ENCODE measurements at places on chromosomes 12 and 14.

DNA sequence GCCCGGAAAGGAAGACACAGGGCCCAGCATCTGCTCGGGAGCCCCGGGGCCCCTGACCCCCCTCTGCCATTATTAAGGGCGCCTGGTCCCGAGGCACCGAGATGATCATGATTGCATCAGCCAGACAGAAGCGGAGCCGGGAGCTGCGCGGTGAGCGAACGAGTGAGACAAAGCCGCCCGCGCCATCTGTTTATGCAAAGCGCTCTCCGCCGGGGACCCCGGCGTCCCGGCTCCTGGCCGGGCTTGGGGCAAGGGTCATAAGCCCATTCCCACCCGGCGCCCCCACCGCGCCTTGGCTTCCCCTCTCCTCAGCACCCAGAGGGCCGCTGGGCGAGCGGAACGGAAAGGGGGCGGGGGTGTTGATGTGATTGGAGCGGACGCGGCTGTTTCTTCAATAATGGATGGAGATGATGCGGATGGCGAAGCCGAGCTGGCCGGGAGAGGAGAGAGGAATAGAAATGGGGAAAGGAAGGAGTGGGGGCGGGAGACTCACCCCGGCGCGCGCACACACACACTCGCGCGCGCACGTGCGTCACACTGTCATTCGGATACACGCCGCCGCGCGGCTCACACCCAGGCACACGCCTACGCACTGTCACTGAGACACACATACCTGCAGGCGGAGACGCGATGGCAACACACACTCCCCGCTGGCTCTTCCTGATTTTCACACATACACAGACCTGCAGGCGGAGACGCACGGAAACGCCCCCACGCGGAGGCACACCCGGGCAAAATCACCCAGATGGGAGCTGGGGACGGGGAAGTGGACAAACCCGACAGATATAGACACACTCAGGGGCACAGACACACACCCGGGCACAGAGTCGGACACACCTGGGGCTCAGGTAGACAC lies 10.7 kb downstream of the STAC3 start:
- DNase-seq = peak; percentile 63

GRCh38 chr14:83707056-83707455 lies 1822.9 kb upstream of the FLRT2 start:
- DNase-seq = no peak

- DNase-seq = no peak
Observed at GRCh38 chr12:22527999-22528398, 16.3 kb downstream of the C2CD5 start.

DNA sequence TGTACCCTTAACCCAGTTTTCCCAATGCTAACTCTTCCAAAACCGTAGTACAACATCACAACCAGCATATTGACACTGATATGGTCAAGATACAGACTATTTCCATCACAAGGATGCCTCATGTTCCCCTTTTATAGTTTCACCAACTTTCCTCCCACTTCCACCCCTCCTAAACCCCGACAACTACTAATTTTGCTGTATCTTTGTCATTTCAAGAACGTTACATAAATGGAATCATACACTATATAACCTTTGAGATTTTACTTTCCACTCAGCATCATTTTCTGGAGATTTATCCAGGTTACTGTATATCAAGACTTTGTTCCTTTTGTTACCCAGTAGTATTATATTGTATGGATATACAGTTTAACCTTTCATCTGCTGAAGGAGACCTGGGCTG lies 88.9 kb downstream of the MED13L start:
- no peak for DNase-seq

- DNase-seq = no peak
Observed at GRCh38 chr14:99554757-99555531, 49.1 kb downstream of the CCDC85C start.

GRCh38 chr12:105467710-105468366 lies 137.3 kb downstream of the C12orf75 start:
- DNase-seq = no peak

GRCh38 chr14:99806836-99807235 lies 13.6 kb downstream of the EML1 start:
- no peak for DNase-seq

DNA sequence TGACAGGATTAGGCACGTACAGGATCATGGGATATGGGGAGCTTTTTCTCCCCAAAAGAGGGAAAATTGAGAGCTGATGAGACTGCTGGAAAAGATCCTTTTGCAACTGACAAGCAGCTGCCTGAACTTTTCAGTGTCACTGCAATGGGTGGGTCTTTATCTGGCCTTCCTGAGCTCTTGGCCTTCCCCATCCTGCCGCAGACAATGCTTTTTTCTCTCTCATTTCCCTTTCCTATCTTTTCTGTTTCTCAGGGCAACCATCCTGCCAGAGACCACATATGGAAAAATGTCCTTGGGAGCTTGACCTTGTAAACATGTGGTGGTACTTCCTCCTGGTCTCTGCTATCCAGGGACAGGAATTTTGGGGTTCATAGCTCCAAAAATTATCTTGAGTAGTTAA lies 75.8 kb downstream of the CALM1 start:
- no peak for DNase-seq

GRCh38 chr12:108265505-108265904 lies 73.6 kb downstream of the CMKLR1 start:
- DNase-seq = no peak

DNA sequence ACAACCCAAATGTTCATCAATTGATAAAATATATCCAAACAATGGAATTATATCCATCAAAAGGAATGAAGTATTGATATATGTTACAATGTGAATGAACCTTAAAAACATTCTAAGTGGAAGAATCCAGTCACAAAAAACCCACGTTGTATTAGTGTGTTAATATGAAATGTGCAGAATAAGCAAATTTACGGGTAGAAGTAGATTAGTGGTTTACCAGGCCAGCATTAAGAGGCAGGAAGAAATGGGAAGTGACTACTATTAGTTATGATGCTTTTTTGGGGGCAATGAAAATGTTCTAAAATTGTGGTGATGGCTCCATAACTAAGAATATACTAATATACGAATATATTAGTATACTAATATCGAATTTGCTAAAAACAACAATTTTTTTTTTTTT lies 1.5 kb downstream of the COX16 start:
- DNase-seq = no peak

- DNase-seq = peak; percentile 71
Observed at GRCh38 chr14:31207755-31208545, at the start of gene HECTD1. Gene HECTD1 (minus strand): TSS chr14:31207793. CDS start chr14:31205936, 1,857 bp downstream.

DNA sequence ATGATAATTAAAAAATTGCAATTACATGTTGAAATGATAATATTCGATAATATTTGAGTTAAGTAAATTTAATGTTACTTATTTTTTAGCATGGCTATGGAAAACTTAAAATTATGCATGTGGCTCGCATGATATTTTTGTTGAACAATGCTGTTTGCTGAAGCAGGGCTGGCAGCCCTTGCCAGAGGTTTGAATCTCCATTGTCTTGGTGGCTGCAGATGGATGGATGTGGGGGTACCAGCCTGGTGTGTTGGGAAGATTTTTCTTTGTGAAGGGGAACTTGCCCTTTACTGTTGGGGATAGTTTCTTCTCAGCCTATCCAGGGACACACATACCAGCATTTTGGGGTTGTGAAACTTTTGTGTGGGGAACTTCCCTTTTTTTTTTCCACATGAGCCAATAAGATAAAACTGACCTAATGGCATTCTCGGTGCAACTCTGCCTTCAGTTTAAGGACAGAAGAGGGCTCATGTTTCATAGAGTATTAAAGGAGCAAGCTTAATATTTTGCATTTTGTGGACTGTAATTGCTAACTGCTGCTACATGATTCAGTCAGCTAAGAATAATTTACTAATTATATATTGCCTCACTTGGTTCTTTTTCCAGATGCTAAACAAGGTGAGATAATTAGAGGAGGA lies 8.8 kb downstream of the RASSF3 start:
- peak; percentile 93 for DNase-seq

- DNase-seq = no peak
Observed at GRCh38 chr14:54936816-54937215, 34.2 kb upstream of the GCH1 start.

- no peak for DNase-seq
Observed at GRCh38 chr14:80607430-80608190, 333.9 kb downstream of the CEP128 start.

GRCh38 chr12:52086366-52086765 lies 6.9 kb downstream of the SMIM41 start:
- DNase-seq = no peak

GRCh38 chr12:23585782-23586163 lies 363.7 kb downstream of the SOX5 start:
- DNase-seq = no peak

DNA sequence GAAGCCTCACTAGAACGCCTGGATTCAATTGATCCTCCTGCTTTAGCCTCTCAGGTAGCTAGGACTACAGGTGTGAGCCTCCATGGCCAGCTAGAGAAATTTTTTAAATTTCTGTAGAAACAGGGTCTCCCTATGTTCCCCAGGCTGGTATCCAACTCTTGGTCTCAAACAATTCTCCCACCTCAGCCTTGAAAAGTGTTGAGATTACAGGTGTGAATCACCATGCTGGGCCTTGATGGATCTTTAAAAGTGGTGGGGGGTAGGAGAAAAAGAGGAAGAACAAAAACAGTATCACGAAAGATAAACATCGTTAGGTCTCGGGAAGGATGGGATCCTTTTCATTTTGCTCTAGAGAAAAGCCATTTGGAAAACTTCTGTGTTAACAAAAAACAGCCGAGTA lies 4.5 kb downstream of the GYS2 start:
- no peak for DNase-seq

DNA sequence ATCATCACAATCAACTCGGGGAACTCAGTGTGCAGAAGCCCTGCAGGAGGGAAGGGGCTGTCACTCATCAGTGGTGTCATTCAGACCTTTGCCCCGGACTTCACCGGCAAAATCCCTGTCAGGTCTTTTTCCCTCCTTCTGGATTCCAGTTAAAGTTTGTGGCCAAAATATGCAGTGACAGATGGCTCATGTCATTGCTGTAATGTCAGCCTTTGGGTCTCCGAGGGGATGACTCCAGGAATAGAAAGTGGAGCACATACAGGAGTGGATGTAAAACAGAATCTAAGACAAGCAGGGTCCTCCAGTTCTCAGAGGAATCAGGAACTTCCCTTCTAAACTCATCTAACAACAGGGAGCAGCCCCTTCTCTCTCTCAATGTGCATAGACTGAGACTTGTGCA lies 130.3 kb upstream of the RASSF8 start:
- no peak for DNase-seq

DNA sequence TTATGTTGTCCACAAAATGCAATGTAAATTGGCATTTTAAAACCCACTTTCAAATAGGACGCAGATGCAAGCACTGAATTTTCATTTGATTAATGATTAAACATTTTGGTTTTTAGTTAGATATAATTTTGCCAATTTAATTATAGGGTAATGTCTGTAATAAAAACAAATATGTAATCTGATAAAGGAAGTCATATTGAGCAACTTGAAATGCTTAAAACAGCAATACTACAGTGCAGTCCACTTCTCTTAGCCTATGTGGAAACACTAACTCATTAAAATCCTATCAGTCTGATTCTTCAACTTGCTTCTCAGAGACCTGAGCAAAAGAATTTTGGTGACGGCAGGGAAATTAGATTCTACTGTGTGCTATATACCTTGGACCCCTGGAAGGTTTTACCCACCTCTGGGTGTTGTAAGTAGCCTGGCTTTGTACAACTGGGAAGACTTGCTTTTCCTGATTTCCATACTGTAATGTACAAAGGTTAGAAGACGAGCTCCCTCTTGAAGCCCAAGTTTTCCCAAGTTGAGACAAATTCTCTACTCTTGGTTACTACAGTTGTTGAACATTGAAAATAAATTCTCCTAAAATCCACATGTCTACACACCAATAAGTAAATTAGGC lies 4.1 kb downstream of the TRHDE start:
- no peak for DNase-seq

GRCh38 chr12:7093486-7093885 lies 1.2 kb upstream of the C1R start:
- no peak for DNase-seq

- DNase-seq = no peak
Observed at GRCh38 chr14:54919330-54919729, 16.7 kb upstream of the GCH1 start.

DNA sequence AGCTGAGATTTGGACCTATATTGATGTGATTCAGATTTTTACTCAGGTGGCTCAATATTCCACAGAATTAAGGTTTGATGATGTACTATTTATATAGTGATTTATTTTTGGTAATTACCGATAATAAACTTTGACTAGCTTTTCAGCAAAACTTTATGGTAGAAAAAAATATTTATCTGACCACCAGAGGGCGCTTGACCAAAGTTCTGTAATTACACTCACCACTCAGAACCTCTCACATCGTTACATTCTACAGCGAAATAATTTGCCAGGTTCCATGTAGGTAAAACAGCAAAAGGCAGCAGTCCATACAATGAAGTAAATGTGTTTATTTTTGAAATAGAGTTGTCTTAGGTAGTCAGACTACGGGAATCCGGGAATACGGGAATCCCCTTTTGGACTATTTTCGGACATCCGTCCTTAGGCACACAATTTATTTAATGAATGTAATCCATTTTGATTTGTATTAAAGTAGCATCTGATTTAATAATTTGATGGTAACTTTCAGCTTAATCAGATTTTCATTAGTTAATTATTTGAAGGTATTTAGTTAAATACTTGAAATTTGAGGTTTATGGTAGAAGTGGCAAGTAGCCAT lies 143.0 kb upstream of the DDHD1 start:
- DNase-seq = peak; percentile 6

- no peak for DNase-seq
Observed at GRCh38 chr12:58819985-58820384, 100.3 kb downstream of the LRIG3 start.

DNA sequence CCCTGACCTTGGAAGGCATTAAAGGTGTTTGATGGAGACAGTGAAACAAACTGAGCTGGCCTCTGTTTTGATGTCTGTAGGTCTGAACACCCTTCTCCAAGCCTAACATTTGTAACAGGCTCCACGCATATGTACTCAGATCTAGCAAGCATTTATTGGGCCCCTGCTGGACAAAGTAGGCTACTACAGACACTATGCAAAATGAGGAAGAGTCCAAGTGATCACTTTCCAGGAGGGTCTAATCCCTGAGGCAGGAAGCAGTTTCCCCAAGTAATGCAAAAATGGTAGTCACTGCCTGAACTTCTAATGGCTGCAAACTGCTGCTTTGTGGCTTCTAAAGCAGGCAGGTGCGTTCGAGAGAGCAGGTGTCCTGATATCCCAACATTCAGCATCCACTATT lies 405.8 kb downstream of the MED13L start:
- DNase-seq = peak; percentile 5

- peak; percentile 39 for DNase-seq
Observed at GRCh38 chr12:7959701-7960121, 23.7 kb upstream of the SLC2A3 start.

- no peak for DNase-seq
Observed at GRCh38 chr14:33602396-33602795, 348.5 kb downstream of the EGLN3 start.

DNA sequence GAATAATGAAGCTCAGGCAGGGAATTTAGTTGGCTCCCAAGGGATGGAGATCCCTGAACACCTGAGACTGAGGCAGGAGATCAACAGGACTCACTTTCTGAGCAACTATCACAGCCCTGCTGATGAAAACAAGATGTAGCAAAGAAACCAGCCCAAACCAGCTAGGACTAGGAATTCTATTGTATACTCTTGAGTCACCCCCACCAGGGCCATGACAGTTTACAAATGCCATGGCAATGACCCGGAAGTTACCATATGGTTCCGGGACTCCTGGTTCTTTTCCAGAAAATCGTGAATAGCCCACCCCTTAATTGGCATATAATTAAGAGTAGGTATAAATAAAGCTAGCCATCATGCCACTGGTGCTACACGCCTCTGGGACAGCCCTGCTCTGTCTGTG lies 46.0 kb upstream of the OASL start:
- DNase-seq = no peak

GRCh38 chr12:38956337-38956736 lies 50.9 kb upstream of the CPNE8 start:
- DNase-seq = no peak

GRCh38 chr12:45309836-45310626 lies 94.1 kb downstream of the ANO6 start:
- no peak for DNase-seq

All from CD14-positive monocyte (primary cell).